Activated naive CD4-positive, alpha-beta T cell treated with anti-CD3 and anti-CD28 coated beads for 36 hours (primary cell): ENCODE measurements at places on chromosomes 6 and 20. TPM values are rescaled to one million over a fixed set of nuclear protein-coding genes. Genes with fewer than 3 reads are reported as not detected.

DNA sequence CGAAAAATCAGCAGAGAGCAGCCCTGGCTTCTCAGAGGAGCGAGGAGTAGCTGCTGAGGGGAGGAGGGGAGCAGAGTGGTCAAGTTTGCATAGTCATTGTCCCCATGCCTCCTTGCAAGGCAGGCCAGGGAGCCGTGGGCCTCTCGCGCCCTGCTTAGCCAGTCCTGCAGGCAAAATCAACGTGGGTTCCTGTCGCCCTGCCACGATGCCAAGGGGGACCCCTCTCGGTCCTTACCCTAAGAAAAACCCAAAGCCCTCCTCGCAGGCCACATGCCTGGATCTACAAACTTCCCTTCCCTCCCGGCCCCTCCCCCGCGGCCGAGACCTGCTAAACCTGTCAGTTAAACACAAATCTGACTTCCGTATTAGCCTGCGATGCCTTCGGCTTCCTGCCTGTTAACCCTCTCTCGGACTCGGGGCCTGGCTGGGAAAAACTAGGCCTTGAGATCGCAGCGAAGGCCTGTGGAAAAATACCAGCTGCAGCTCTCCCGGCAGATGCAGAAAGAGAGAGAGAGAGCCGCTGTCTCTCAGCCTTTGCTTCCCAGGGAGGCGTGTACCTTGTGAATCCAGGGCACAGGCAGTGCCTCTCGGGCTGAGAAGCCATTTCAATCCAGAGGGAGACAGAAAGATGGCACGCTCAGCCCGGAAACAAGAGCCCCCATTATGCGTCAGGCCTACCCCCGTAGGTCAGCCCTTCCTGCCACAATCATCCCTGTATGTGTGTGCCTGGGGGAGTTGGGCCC, 968 bp upstream of the ZMYND8 start:
- H3K27me3 ChIP-seq: no peaks in the 10 kb centered on the region
- peaks cover 11% of the 10 kb centered on the region for H3K36me3 ChIP-seq
- DNase-seq: peak; percentile 80
- peak overlapping the region; percentile 92 for H3K4me3 ChIP-seq

Gene FABP7
- not detected for total RNA-seq

Gene GSTA3
- not detected for total RNA-seq

Gene VIP
- not detected for total RNA-seq

DNA sequence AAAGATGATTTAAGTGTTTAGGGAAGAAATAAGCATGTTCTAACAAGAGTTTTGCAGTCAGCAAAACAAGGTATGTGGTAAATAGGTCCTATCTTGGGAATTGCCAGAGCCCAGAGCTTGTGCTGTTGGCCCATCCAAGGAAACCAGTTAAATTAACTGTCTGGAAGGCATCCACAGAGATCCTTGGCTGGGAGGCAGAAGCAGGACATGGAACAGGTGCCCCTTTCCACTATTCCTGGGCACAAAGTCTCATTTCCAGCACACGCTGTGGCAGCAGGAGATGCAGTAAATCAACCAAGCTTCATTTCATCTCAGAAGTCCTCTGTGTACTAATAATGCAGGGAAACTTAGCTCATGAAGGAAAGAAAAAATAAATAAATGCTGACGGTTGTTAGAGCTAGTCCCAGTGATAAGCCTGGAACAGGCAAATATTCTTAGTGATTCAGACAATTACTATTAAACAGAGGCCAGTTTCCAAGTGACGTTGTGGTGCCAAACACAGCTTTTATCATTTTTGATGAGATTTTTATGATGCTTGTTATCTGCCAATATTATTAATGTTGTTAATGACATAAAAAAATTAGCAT, 39.8 kb upstream of the SNAP25 start:
- H3K27ac ChIP-seq: no peak overlapping the region
- DNase-seq: no peak
- H3K4me1 ChIP-seq: no peaks in the 10 kb centered on the region

DNA sequence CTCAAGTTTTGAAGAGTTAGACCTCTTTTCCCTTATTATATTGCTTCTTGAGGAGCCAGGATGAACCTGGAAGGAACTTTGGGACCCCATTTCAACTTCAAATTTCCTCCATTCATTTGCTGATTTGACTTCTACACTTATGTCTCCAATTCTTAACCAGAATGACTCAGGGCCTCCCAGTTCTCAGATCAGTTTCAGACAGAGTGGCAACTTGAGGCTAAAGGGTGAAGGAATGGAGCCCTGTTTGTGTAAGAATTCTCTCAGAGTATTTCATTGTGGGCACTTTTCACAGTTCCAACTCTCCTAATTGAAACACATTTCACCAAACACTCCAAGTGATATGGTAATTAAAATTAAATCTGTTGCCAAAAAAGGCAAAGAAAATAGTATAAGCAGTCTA, 109.0 kb upstream of the FLRT3 start:
- no peaks in the 10 kb centered on the region for H3K36me3 ChIP-seq
- H3K4me1 ChIP-seq: no peaks in the 10 kb centered on the region
- no peak overlapping the region for H3K27ac ChIP-seq
- no peak for DNase-seq
- H3K4me3 ChIP-seq: no peak overlapping the region

- H3K27me3 ChIP-seq: no peaks in the 10 kb centered on the region
- no peaks in the 10 kb centered on the region for H3K4me1 ChIP-seq
- H3K36me3 ChIP-seq: no peaks in the 10 kb centered on the region
- H3K27ac ChIP-seq: no peak overlapping the region
- DNase-seq: no peak
These were observed 218.1 kb upstream of the GJE1 start for GRCh38 chr6:141914646-141915045.

Gene TPX2
- total RNA-seq: 175 TPM

GRCh38 chr6:89977808-89978748, 83.8 kb downstream of the GJA10 start:
- H3K27ac ChIP-seq: no peak overlapping the region
- H3K4me1 ChIP-seq: peaks cover 51% of the 10 kb centered on the region
- peaks cover 29% of the 10 kb centered on the region for H3K36me3 ChIP-seq
- no peaks in the 10 kb centered on the region for H3K27me3 ChIP-seq
